ENCODE measurements at places on chromosomes 6 and 20.

DNA sequence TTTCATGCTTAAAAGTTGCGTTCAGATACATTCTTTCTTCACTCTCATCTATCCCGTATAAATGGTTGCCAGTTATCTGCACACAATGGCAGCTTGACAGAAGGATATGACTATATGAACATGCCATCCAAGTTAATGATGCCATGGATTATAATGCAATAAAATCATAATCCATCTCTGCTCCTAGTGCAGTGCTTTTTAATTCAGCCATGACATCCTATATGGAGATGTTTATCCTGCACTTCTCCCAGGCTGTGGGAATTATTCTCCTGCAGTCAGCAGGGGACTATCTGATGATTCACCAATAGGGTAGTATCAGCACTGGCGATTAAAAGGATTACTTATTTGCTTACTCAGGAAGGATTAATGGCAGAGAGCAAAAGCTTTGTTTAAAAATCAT lies 273.8 kb downstream of the SAMD5 start:
- no peak for DNase-seq

DNA sequence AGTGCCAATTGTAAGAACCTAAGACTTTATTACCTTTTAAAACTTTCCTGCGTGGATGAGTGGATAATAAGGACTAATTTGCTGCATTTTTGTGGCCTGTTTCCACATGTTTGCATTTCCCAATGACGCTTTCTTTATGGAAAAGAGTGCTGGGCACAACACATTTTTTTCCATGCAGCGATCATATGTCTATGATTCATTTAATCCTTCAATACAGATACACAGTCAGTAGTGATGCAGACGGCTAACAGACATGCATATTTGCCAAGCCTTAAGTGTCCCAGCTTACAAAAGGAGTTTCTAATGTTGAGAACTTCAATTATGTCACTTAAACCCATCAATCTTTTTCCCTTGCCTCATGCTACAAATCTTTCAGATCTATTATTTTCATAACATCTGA lies 239.8 kb upstream of the PREP start:
- DNase-seq = peak; percentile 85

- no peak for DNase-seq
These were observed 172.9 kb upstream of the SASH1 start for GRCh38 chr6:148169706-148170105.

GRCh38 chr6:170290296-170291128 lies at the start of gene DLL1:
Gene DLL1 (minus strand): TSS chr6:170291078. CDS start chr6:170290139, 939 bp downstream.
- no peak for DNase-seq

DNA sequence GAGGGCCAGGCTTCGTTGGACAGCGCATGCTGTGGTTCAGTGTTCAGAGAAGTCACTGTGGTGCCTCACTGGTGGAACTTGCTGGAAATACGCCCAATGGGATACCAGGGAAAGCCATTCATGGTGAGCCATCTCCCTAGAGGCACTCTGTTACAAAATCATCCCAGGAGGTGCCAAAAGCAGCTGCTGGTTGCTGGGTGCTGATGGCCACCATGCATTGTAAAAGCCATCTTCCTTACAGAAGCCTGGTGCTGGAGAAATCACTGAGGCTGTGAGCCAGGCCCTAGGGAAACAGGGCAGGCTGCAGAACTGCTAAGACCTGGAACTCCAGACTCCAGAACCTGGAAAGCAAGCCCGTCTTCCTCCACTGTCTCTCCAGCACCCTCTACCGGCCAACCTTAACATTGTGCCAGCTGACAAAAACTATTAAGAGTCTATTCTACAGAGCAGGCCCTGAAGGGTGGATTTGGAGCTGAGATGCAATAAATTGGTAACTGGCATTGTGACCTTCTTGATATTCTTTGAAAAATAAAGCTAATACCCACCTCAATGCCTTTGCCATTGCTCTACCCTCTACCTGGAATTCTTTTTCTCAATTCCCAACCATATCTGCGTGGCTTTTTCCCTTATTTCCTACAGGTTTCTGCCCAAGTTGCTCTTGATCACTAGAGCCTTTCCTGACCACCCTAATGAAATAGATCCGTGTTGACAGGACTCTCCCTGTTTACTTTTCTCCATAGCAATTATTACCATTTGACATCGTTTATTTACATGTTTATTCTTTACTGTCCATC lies 18.5 kb downstream of the SNRPB start:
- DNase-seq = no peak

Measured in epithelial cell of prostate (primary cell).